ENCODE measurements at places on chromosomes 7 and 10.

DNA sequence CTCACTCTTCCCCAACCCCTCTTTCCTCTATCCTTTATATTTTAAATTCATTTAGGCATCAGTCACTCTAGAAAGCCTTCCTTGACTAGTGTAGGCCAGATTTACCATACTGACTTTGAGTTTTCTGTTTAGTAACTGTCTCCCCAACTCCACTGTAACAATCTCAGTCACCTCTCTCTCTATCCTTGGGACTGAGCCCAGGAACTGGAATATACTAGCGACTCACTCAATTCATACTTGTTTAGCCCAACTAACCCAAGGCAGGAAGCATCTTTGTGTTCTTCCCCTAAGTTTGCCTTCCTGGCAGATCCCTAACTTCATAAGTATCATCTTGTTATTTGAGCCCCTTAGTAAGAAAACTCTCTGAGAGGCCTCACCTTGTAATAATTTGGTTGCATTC, 19.1 kb downstream of the PLCE1 start:
- no peak for DNase-seq

DNA sequence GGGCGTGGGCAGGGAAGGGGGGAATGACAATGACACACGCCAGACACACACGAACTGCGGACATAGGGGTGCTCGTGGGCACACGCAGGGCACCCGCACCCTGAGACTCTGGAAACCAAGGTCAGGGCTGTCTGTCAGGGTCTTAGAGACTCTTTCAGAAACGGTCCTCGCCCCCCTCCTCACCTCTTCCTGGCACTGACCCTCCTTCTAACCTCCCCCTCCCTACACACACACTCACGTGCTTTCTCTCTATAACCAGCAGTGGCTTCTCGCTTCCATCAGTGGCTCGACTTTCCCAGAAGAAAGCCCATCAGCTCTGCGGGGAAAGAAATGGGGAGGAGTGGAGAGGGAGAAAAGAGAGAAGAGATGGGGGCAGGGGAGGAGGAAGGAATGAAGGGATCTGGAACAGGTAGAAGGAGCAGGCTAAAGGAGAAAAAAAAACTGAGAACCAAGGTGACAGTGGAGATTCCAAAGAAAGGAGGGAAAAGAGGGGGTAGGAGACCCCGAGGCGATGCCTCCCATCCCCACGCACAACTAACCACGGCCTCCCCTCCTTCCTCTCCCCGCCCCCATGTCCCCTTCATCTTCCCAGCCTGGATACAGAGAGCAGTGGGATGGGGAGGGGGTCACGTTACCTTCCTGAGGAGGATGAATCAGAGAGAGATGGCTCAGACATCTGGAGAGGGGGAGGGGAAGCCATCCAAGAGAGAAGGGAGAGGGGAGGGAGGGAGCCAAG, 1.7 kb upstream of the VGF start:
- no peak for DNase-seq

GRCh38 chr7:84025332-84025927, 169.2 kb downstream of the SEMA3A start:
- DNase-seq, result no peak

GRCh38 chr10:76523791-76524351, 1092.4 kb downstream of the LRMDA start:
- no peak for DNase-seq

DNA sequence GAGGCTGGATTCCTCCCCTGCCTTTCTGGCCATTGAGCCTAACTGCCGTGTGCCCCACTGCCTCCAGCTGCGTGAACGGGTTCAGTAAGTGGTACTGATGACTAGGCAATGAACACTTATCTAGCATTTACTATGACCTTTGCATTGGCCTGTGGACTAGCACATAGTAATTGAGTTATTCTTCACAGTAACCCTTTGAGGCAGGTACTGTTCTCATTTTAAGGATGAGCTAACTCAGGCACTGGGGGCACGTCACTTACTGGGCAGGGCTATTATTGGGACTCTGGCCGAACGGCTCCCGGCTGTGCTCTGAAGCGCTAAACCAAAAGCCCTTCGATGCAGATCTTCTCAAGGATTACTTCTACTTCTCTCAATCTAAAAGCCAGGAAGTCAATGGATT, 38.3 kb downstream of the WIPF3 start:
- DNase-seq, result no peak

GRCh38 chr7:106063692-106064091, 48.4 kb downstream of the SYPL1 start:
- DNase-seq, result no peak

DNA sequence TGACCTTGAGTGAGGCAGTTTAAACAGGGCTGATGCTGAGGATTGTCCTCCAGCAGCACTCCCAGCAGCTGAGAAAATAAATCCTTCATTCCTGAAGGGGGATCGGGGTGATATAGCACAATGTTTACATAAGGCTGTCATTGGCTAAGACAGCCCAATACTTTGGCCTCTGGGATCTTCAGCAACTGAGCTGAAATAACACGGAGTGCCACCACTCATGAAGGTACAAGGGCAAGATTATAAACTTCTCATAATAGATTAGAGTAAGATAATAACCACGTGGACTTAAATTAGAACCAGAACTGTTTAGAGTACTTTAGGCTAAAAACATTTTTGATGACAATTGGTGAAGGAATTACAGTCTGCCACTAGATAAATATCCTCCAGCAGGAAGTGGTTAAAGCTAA, 70.0 kb upstream of the PAPSS2 start:
- DNase-seq, result no peak

- no peak for DNase-seq
These were observed 100.3 kb downstream of the MCU start for GRCh38 chr10:72792288-72792687.

DNA sequence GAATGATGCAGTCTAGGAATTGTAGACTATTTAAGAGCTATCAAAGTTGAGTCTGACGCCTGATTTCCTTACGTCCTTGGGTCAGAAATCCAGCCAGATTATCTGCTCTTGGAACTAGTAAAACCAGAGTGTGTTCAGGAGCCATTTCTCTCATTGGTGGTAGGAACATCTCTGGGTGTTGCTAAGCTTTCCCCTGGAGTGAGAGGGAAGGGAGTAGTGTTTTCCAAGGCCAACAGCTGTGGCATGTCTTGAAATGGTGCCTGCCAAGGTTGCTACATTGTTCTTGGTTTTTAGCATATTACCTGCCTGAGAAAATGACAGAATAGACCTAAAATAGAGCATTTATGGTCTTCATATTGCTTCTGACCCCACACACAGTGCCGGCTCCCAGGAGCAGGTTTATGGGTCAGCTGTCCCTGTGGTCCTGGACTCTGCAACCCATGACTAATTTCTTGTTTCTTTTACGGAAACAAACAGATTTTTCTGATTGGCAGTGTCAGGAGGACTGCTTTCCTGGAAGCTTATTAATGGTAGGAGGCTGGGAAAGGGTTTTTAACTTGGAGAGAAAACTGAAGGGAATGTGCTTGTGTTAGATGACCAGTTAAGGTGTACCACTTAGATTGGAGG, 17.5 kb downstream of the GBF1 start:
- DNase-seq, result no peak

- DNase-seq, result no peak
These were observed 127.6 kb downstream of the OAT start for GRCh38 chr10:124291001-124291701.

DNA sequence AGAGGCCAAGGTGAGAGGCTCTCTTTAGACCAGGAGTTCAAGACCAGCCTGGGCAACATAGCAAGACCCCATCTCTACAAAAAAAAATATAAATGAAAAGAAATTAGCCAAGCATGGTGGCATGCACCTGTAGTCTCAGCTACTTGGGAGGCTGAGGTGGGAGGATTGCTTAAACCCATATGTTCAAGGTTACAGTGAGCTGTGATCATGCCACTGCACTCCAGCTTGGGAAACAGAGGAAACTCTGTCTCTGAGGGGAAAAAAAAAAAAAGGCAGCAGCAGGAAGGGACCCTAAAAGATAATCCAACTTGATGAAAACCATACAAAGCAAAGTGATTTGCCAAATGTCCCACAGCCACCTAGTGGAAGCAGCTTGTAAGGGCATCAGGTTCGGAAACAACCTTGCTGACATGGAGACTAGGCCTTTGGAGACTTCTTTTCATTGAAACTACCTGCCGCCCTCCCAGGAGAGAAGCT, 15.6 kb upstream of the PBLD start:
- DNase-seq, result no peak

- DNase-seq, result no peak
These were observed 166.2 kb downstream of the FAM107B start for GRCh38 chr10:14608381-14609001.

GRCh38 chr10:35327790-35328403, 8.4 kb upstream of the CCNY start:
- DNase-seq, result no peak

- DNase-seq, result peak; percentile 46
These were observed at the start of gene HTR7 for GRCh38 chr10:90857635-90858460. HTR7 (minus strand) TSS chr10:90858039; CDS start chr10:90857671, 368 bp downstream.

DNA sequence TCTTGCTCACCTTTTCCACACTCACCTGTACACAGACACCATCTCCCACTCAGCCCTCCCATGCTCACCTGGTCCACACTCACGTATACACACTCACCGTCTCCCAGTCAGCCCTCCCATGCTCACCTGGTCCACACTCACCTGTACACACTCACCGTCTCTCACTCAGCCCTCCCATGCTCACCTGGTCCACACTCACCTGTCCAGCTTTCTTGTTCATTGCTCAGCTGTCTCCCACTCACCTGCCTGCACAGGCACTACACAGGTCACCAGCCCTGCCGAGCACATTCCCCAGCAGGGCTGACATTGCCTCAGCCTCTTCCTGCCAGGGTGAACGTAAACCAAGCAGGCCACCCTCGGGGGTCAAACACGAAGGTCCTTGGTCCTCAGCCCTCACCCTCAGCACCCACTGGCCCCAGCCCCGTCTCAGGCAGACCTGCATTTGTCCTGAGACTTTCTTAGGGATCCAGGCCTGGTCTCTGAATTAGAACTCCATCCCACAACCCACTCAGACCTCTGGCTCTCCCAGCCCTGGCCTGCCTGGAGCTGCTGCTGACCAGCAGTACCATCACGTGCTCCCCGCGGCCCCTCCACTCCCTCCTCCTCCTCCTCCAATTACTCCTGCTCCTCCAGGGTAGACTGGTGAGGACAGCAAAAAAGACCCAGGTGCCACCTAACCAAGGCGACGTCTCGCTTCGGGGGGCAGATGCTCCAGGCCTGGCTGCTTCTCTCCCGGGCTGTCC, 12.8 kb upstream of the DNAAF5 start:
- DNase-seq, result no peak

DNA sequence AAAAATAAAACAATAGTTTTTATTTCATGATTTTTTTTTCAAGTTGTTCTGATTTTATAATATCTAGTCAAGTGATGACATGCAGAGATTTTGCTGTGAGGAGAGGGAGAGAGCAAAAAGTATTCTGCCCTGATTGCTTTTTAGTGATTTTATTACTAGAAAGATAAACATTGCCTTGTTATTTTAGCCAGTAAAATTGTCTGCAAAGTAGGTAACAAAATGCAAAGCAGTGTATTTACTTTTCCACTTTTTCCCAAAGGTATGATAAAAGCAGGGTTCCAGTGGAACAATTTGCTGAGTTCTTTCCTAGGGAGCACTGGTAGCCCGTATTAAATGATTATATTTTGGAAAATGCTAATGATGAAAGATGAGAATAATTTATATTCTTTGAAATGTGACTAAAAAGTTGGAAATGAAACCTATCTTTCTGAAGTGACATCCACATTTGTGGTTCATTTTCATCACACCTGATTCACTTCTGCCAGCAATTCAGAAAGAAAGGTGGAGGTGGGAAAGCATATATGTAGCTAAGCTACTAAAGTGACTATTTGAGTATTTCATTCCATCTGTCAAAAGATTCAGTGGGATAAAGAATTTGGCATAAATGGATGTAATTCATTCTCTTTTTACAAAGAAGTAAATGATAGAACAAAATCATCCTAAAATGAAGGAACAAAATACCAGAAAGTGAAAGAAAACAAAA, 300.3 kb downstream of the ADK start:
- no peak for DNase-seq

DNA sequence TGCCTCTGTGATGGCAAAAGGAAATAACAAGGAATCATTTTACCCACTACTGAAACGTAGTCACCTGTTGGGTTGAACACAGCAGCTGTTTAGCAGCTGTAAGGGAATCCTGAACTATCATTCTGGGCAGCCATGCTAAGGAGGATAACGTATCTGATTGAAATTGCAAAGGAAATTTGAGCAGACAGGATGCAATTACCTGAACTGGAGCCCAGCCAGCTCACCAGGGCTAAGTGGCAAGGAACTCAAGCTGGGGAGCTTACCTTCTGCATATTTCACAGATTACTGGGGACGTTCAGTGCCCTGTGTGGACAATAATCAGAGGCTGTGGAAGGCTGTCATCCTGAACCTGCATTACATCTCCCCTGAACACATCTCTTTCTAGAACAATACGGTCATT, 650.5 kb downstream of the SORCS3 start:
- DNase-seq, result no peak

DNA sequence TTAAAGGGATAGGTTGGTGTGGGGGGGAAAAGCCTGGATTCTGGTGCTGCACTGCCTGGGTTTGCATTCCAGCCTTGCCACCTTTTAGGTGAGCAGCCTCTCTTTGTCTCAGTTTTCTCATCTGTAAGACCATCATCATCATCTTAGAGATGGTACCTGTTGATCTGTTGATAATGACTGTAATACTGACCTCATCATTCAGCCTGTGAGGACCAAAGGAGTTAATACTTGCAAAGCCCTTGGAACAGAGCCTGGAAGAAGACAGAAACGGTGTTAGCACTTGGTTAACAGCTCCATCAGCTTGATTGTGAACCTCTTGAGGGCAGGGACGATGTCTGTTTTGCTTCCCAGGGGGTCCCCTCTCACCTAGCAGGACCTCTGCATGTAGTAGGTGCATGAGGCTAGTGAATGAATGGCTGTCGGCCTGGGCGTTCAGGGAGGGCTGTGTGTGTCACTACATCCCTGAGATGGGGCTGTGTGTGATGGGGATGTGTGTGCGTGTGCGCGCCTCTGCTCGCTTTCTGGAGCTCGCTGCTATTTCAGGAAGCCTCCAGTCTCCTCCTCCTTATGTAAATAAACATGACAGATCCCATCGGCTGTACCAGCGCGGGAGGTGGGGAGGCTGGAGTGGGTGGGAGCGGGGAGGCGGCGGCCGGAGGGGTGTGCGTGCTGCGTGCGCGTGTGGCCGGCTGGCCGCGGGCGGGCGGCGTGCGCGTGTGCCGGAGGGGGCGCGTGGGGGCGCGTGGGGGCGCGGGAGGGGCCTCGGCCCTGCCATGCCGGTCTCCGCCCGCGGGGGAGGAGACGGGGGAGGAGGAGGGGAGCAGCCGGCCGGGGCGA, 61.2 kb downstream of the NEURL1 start:
- DNase-seq, result no peak

DNA sequence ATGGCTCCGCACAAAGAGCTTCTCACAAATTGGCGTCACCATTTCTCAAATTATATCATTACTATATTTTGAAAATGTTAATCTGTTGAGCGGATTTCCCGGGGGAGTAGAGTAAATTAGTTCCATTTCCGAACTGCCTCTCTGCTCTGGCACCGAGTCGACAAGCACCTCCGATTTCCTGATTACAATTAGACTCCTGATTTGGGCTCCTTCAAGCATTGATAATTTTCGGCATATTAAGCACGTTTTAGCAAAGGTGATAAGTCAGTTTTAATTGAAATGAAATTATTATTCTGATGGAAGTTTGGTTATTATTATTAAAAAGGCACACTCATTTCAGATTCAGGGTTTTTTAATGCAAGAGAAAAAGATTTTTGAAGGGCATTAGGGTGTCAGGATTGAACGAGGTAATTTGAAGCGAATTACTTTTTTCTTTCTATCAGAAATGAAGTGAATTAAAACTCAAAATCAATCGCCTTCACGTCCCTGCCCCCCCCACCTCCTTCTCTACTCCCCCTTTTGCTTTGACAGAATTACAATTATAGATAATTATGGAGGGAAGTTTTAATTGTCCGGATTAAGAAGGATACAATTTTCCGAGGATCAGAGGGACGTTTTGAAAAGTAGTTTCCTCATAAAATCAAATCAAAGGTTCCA, 4.0 kb upstream of the UNCX start:
- DNase-seq, result no peak

Data from activated CD4-positive, alpha-beta T cell treated with anti-CD3 and anti-CD28 coated beads for 24 hours (primary cell).